ENCODE measurements at places on chromosomes 5 and 9.

DNA sequence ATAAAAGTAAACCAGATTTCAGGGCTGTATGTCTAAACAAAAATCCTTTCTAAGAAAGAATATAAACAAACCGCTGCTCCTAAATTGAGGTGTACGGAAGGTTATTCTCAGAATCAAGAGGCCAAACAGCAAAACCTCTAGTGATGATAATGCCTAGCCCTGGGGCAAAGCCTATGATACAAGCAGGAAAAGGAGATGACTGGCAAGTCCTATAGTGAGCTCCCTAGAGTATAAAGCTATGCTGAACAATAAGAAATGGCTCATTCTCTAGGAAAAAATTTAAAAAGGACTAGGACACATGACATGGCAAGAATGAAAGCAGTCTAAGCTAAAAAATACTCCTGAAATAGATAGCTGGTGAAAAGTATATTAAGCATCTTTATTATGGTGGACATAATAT is 187.1 kb downstream of the BNC2 start:
- H3K36me3 ChIP-seq = no peaks in the 10 kb centered on the region
- no peak overlapping the region for H3K4me3 ChIP-seq
- H3K27ac ChIP-seq = no peak overlapping the region
- H3K27me3 ChIP-seq = no peaks in the 10 kb centered on the region
- no peak for DNase-seq
- no peaks in the 10 kb centered on the region for H3K4me1 ChIP-seq

GRCh38 chr5:154220625-154221024 is 30.1 kb downstream of the GALNT10 start:
- no peaks in the 10 kb centered on the region for H3K27me3 ChIP-seq
- no peak overlapping the region for H3K4me3 ChIP-seq
- H3K36me3 ChIP-seq = no peaks in the 10 kb centered on the region
- no peak for DNase-seq
- peaks cover 28% of the 10 kb centered on the region for H3K4me1 ChIP-seq

- no peak overlapping the region for H3K27ac ChIP-seq
- DNase-seq = no peak
- H3K4me3 ChIP-seq = no peak overlapping the region
- H3K36me3 ChIP-seq = no peaks in the 10 kb centered on the region
- no peaks in the 10 kb centered on the region for H3K4me1 ChIP-seq
These were observed 1.5 kb downstream of the FRMPD1 start for GRCh38 chr9:37652261-37652660.

GRCh38 chr9:78903581-78903980 is 606.7 kb downstream of the PSAT1 start:
- no peaks in the 10 kb centered on the region for H3K36me3 ChIP-seq
- no peaks in the 10 kb centered on the region for H3K27me3 ChIP-seq
- H3K27ac ChIP-seq = no peak overlapping the region
- no peak for DNase-seq

DNA sequence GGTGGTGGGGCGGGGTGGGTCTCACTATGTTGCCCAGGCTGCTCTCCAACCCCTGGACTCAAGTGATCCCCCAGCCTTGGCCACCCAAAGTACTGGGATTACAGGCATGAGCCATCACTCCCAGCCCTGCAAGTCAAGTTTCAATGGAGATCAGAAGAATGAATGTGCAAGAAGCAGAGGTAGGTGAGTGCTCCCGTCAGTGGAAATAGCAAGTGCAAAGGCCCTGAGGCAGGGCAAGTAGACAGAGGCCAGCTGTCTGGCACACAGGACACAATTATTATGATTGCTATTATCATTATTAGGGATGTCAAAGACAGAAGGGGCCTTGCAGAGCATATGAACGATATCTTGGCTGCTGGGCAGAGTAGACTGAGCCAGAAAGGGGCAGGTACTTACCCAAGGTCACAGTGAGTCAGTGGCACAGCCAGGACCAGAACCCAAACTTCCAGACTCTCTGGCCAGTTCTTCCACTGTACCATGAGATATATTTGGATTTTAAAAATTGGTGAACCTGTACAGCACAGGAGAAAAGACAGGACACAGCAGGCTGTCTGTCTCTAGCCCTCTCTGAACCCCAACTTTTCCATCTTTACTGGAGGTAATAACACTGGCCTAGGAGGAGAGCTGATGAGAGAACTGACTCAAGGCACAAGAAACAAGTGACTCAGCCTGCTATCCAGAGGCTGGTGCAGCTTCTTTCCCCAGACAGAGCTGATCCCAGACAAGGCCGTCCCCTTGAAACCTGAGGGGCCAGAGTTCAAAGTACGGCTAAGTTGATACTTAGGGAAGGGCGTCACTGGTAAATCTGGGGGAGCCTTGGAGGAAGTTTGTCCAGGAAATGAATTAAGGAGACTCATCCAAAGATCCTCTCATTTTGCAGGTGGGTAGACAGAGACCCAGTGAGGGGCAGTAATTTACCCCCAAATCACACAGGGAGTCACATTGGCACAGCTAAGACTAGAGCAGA is 1.4 kb downstream of the HDHD3 start:
- peak overlapping the region; percentile 49 for H3K4me3 ChIP-seq
- no peak for DNase-seq
- no peaks in the 10 kb centered on the region for H3K36me3 ChIP-seq

DNA sequence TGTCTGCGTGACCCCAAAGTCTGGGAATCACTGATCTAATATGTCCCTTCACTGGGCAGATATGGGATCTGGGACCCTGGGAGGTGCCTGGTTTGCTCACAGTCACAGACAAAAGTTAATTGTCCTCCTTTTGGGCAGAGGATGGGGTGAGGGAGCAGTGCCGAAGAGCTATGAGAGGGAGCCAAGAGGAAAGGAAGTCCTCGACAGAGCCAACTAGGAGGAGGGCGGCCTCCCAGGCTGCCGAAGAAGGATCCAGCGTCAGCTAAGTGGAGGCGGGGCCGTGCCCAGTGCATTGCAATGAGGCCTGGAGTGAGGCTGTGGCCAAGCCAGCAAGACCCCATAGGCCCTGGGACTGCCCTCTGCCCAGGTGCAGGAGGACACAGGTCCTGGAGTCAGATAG is 11.4 kb downstream of the AIF1L start:
- H3K36me3 ChIP-seq = no peaks in the 10 kb centered on the region
- H3K27me3 ChIP-seq = peaks cover 83% of the 10 kb centered on the region
- no peak overlapping the region for H3K4me3 ChIP-seq
- DNase-seq = no peak

GRCh38 chr9:98378794-98379193 is 123.3 kb upstream of the TBC1D2 start:
- no peak overlapping the region for H3K27ac ChIP-seq
- H3K36me3 ChIP-seq = no peaks in the 10 kb centered on the region
- no peaks in the 10 kb centered on the region for H3K4me1 ChIP-seq
- no peak overlapping the region for H3K4me3 ChIP-seq
- H3K27me3 ChIP-seq = no peaks in the 10 kb centered on the region

DNA sequence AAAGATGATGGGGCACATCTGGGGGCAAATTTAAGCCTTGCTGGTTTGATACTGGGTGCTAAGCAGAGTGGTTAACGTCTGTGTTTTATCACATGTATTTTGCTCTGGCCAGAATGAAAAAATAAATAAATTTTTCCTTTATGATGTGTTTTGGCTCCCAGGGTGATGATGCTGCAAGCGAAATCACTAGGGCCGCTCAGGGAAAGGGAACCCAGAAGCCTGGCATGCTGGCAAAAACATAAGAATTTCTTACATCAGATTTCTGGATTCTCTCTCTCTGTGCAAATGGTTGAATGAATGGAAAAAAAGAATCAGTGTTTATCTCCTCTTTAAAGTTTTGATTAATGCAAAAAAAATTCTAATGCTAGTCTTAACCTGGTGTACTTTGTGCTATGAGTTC is 1975.2 kb upstream of the C9orf72 start:
- H3K27ac ChIP-seq = no peak overlapping the region
- H3K36me3 ChIP-seq = no peaks in the 10 kb centered on the region
- H3K27me3 ChIP-seq = no peaks in the 10 kb centered on the region
- 0 out of 2 replicates have a peak, but pooled peaks cover 7% of the 10 kb centered on the region for H3K4me1 ChIP-seq

- no peaks in the 10 kb centered on the region for H3K27me3 ChIP-seq
- no peak for DNase-seq
- H3K4me3 ChIP-seq = no peak overlapping the region
- H3K4me1 ChIP-seq = peaks cover 44% of the 10 kb centered on the region
These were observed 68.6 kb upstream of the CPEB4 start for GRCh38 chr5:173819521-173819920.

DNA sequence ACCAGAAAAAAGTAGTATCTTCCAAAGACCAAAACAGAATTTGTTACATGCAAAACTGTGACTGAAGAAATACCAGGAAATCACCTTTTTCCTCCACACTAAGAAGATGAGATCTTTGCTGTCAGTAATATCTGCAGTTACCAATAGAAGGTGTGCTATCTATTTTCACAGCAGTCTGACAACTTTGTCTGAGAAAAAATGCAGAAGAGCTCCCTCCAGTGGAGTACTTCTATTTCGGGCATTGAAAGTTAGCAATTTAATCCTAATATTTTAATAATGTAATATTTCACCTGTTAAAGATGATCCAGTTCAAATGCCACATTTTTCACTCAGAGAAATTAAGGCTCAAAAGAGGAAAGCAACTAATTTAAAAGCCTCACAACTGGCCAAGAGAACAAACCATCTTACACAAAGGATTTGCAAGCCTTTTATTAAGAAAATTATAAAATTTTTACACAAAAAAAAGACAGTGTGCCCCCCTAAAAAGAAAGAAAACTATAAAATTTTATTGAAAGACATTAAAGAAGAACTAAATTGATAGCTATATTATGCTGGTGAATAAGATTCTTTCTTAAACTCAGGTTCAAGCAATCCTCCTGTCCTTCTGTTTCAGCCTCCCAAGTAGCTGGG is 50.6 kb downstream of the DEPDC1B start:
- no peaks in the 10 kb centered on the region for H3K4me1 ChIP-seq
- H3K27ac ChIP-seq = no peak overlapping the region
- H3K4me3 ChIP-seq = no peak overlapping the region
- no peaks in the 10 kb centered on the region for H3K27me3 ChIP-seq
- no peaks in the 10 kb centered on the region for H3K36me3 ChIP-seq
- peak; percentile 68 for DNase-seq

- peaks cover 59% of the 10 kb centered on the region for H3K36me3 ChIP-seq
- H3K4me3 ChIP-seq = peak overlapping the region; percentile 14
- DNase-seq = peak; percentile 61
- no peaks in the 10 kb centered on the region for H3K27me3 ChIP-seq
- H3K4me1 ChIP-seq = peaks cover 32% of the 10 kb centered on the region
These were observed 25.9 kb downstream of the MTRR start for GRCh38 chr5:7894860-7895259.

DNA sequence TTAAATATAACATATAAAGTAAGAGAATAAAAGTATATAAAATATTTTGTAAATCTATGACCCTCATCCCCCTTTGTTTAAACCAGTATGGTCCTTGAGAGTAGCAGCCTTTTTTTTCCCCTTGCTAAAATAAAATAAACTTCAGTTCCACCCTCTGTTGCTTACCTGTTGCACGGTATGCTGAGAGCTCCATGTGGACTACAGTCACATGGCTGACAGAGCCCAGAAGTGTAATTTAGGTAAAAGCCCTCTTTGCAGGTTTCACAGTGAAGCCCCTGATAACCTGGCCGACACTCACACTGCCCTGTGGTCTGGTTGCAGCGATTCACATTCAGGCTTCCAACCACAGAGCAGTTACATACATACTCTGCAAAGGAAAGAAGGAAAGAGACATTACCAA is 55.1 kb downstream of the MEGF9 start:
- DNase-seq = no peak
- no peak overlapping the region for H3K27ac ChIP-seq
- H3K27me3 ChIP-seq = no peaks in the 10 kb centered on the region
- H3K36me3 ChIP-seq = no peaks in the 10 kb centered on the region

- DNase-seq = no peak
- H3K4me3 ChIP-seq = no peak overlapping the region
- no peaks in the 10 kb centered on the region for H3K4me1 ChIP-seq
- no peak overlapping the region for H3K27ac ChIP-seq
- H3K36me3 ChIP-seq = no peaks in the 10 kb centered on the region
- H3K27me3 ChIP-seq = no peaks in the 10 kb centered on the region
These were observed 2.7 kb downstream of the TNC start for GRCh38 chr9:115115117-115115880.

DNA sequence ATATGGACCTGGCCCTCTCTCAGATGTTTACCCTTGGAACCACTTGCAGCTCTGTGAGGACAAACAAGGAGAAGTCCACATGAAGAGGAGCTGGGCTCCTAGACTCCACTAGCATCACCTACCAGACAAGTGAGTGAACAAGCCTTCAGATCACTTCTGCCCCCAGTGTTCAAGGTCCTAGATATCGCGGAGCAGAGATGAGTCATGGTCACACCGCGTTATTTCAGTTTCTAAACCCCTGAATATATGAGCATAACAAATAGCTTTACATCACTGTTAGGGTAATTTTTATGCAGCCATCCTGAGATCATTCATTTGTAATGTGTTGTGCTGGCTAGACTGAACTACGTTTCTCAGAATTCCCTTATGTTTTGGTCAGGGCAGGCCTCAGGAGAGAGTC is 77.0 kb upstream of the DAP start:
- H3K4me1 ChIP-seq = no peaks in the 10 kb centered on the region
- H3K4me3 ChIP-seq = no peak overlapping the region
- no peaks in the 10 kb centered on the region for H3K36me3 ChIP-seq
- H3K27me3 ChIP-seq = no peaks in the 10 kb centered on the region

DNA sequence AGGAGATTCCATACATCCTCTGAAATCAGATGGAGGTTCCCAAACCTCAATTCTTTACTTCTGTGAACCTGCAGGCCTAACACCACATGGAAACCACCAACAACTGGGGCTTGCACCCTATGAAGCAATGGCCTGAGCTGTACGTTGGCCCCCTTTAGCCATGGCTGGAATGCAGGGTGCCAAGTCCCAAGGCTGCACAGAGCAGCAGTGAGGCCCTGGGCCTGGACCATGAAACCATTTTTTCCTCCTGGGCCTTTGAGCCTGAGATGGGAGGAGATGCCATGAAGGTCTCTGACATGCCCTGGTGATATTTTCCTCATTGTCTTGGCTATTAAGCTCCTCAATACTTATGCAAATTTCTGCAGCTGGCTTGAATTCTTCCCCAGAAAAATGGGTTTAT is 983.8 kb downstream of the CDH9 start:
- no peaks in the 10 kb centered on the region for H3K27me3 ChIP-seq
- no peaks in the 10 kb centered on the region for H3K36me3 ChIP-seq
- no peak overlapping the region for H3K27ac ChIP-seq
- no peaks in the 10 kb centered on the region for H3K4me1 ChIP-seq
- no peak for DNase-seq
- H3K4me3 ChIP-seq = no peak overlapping the region

DNA sequence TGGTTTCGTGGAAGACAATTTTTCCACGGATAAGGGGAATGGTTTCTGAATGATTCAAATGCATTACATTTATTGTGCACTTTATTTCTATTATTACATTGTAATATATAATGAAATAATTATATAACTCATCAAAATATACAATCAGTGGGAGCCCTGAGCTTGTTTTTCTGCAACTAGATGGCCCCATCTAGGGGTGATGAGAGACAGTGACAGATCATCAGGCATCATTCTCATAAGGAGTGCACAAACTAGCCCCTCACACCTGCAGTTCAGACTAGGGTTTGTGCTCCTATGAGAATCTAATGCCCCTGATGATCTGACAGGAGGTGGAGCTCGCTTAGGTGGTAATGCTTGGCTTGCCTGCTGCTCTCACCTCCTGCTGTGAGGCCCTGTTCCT is 6.4 kb downstream of the ISCA1 start:
- DNase-seq = no peak
- H3K27me3 ChIP-seq = no peaks in the 10 kb centered on the region
- peaks cover 14% of the 10 kb centered on the region for H3K36me3 ChIP-seq
- peaks cover 4% of the 10 kb centered on the region for H3K4me1 ChIP-seq
- no peak overlapping the region for H3K4me3 ChIP-seq

GRCh38 chr9:132201139-132201538 is 39.3 kb downstream of the NTNG2 start:
- no peaks in the 10 kb centered on the region for H3K36me3 ChIP-seq
- no peaks in the 10 kb centered on the region for H3K4me1 ChIP-seq
- DNase-seq = no peak
- peaks cover 99% of the 10 kb centered on the region for H3K27me3 ChIP-seq
- H3K4me3 ChIP-seq = no peak overlapping the region
- H3K27ac ChIP-seq = no peak overlapping the region
